ENCODE measurements at places on chromosomes 5 and 9. TPM values are rescaled to one million over a fixed set of nuclear protein-coding genes. Genes with fewer than 3 reads are reported as not detected.

Gene SMC2
- 60.0 TPM for total RNA-seq

DNA sequence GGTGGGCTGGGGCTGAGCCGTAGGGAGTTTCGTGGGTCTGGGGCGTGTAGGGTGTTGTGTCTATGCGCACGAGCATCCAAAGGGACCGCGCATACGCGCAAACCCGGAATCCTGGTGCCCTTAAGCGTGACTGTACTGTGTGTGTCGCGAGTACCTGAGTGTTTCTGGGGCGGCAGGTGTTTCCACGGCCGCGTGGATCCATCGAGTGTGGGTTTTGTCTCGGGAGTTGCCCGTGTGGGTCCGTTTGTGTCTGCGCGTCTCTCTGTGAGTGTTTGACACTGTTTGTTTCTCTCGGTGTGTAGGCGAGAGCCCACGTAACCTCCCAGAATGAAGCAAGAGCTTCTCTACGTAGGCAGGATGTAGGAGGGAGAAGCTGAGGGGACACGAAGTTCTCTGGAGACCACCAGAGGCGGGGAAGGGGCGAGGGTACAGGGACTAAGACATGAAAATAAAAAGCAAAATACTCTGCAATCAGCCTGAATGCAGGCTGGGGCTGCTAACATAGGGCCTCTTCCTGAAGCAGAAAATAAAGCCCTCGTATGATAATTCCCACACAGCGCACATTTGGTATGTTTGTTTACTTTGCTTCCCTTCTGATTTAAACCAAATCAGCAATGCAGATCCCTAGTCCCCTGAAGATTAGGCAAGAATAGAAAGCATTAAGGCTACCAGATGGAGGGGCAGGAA, 588 bp upstream of the BRINP1 start:
- no peak for DNase-seq

DNA sequence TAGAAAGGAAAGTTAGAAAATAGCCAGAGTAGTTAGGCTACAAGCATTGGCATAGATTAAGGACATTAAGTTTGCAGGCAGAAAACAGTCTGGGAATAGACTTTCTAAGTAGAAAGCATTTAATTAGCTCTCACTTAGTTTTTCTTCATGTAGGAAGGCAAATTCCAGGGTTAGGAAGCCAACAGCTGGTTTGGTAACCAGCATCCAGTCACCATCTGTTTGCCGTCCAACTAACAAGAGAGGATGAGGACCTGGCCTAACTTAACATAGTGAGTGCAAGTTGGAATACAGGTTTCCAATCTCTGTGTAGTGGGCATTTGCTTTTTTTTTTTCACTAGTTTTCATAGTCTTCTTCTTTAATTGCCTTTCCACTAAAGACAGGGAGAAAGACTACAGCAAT, 121.7 kb upstream of the NR3C1 start:
- no peak for DNase-seq

- DNase-seq, result no peak
Observed at GRCh38 chr9:121279776-121280388, 11.9 kb downstream of the GSN start.

- DNase-seq, result no peak
Observed at GRCh38 chr9:114928136-114928535, 2.3 kb downstream of the TNFSF8 start.

GRCh38 chr5:173785400-173785799, 102.7 kb upstream of the CPEB4 start:
- no peak for DNase-seq

Measured in activated CD8-positive, alpha-beta memory T cell treated with anti-CD3 and anti-CD28 coated beads, Interleukin-2, amount 10 ng/mL, durations not matched to agents 7 days and 5 days (primary cell).